ENCODE measurements at places on chromosomes 16 and 17.

DNA sequence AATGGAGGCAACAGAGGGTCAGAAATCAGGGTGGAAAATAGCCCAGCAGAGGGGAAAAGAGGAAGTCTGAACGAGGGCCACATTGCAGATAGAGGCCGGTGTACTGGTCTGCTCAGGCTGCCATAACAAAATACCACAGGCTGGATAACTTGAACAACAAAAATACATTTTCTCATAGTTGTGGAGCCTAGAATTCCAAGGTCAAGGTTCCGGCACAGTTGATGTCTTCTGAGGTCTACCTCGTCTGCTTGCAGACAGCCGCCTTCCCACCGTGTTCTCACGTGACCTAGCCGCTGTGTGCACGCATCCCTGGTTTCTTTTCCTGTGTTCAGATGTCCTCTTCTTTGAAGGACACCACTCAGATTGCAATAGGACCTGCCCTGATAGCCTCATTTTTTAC lies 249.4 kb downstream of the WWOX start:
- no peak for DNase-seq

GRCh38 chr17:47847341-47848197 lies 3.4 kb downstream of the SP6 start:
- no peak for DNase-seq

- no peak for DNase-seq
Measured at GRCh38 chr16:19174478-19174877, 6.4 kb downstream of the SYT17 start.

DNA sequence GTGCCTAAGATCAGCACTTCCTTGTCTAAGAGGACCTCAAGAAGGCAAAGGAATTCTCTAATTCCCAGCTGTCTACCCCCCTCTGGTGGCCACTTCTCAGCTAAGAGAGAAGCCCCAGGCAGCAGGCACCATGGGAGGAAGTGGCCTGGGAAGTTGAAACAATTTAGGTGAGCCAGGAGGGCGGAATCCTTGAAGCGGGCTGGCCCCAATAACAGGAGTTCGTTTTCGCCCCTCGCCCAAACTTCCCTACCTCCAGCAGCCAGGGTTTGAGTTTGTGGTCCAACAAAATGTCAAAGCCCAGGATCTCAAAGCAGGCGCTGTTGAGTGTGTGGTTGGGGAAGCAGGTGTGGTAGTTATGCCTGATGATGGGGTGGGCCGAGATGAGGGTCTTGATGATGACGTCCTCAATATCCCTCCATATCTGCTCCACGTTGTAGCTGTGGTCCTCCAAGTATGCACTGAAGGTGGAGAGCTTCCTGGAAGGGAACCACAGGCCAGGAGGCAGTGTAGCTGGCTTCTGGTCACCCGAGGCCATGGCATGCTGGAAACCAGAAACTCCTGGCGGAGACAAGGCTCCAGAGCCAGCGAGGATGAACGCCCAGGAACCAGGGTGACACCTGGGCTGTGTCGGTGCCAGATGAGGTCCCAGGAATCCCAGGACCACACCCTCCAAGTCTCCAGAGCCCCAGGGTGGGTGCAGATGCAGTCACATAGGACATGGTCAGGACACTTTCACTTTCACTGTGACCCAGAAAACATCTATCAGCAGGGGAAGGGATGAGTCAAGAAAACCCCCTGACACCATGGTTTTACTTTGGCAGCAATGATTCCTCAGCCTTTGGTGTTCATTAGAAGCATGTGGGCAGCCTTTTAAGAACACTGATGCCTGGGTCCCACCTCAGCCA lies 25.6 kb downstream of the TTLL6 start:
- no peak for DNase-seq

GRCh38 chr17:58052407-58052806 lies 30.8 kb upstream of the DYNLL2 start:
- DNase-seq, result no peak

- no peak for DNase-seq
Measured at GRCh38 chr16:83878838-83879237, 20.1 kb upstream of the MLYCD start.

Data from retinal pigment epithelial cell (primary cell).